ENCODE measurements at places on chromosomes 7 and 10.

GRCh38 chr7:87920578-87920977, 13.5 kb upstream of the ADAM22 start:
- no peak for DNase-seq

DNA sequence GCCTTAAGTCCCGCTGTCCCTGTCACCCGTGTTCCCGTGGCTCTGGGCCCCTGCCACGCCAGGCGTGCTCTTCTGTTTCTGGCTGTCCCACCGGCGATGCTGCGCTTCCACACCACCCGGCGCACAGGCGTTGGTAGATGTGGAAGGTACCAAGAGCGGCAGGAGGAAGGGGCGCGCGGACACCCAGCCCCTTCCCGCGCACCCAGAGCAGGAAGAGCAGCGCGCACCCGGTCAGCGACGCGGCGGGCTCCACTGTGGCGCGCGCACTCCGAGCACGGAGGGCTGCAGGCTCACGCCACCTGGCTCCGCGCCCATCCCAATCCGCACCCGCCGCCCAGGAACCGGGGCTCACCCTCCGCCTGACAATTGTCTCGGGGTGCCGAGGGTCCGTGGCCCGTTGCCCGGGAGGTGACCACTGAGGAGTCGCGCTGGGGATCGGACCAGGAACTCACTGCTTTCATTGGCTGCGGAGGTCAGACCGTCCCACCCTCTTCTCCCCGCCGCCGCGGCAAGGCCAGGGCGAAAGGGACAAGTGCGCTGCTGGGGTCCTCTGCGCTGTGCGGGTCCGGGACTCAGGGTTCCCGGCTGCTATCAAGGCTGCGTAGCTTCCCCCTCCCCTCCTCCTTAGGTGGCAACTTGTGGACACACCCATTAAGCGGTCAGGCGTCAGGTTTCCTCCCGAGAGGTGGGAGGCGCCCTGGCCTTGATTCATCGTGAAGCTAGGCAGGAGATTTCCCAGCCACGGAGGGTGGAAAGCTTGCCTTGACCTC, 121.6 kb upstream of the ZNF92 start:
- DNase-seq, result peak; percentile 19

DNA sequence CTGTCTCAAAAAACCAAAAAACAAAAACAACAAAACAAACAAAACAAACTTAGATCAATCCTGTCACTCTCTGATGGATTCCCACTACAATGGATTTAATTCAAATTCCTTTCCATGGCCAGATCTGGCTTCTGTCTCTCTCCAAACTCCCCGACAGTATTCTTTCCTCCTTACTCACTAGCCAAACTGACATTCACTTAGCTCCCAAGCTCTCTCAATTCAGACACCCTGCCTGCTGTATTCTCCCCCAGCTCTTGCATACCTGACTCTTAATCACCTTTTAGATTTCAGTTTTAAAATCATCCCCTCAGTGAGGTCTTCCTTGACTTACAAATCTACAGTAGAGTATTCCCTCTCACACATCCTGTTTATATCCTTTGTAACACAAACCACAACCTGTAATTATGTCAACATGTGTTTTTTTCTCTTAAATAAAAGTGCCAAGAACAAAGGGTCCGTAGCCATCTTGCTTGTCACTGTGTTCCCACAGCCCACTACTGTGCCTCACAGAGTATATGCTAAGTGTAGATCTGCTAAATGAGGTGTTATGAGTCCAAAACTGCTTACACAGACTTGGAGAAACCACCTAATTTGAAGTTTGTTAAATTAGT, 14.4 kb downstream of the HERPUD2 start:
- DNase-seq, result no peak

- DNase-seq, result no peak
Observed at GRCh38 chr7:124836173-124836572, 70.6 kb upstream of the GPR37 start.

DNA sequence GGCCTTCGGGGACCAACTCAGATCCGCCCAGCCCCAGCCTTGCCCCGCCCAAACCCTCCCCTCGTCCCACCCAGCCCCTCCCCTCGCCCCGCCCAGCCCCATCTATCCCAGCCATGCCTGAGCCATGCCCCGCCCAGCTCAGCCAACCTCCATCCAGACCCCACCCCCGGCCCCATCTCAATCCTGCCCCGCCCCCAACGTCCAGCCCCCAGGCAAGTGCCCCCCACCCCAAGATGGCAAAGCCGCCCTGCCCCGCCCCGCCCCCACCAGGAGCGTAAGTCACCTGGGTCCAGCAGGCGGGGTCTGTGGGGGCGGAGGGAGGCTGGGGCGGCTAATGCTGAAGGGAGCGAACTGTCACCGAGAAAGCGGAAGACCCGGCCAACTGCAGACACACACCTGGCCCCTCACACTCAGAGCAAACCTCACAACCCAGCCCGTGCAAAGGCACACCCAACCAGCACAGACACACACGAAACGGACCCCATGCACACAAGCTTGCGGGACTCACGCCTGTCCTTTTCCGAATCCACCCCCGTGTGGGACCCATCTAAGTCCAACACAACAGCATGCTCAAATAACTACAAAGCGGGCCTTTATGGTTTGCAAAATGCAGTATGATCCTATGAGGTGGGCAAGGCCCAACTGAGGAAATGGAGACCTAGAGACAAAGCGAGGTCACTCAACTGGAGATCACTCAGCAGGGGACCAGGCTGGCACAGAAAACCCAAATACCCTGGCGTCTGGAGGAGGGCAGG, 11.5 kb upstream of the OGA start:
- DNase-seq, result no peak

DNA sequence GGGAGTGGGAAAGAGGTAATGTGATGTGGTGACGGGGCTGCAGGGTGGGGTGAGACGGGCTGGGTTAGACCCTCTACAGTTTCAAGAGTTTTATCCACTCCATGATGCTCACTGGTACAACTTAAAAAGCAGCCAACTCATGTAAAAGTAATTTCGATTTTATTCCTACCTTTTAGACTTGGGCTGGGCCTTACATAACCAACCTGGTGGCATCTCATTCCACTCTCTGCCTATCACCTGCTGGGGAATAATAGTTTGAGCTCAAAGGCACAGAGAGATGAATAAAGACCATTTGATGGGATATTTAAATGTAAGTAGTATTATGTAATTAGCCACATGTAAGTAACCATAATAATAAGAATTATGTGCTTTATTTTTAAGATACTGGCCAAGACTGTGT, 366.0 kb upstream of the RNF32 start:
- no peak for DNase-seq

GRCh38 chr7:132140341-132140740, 435.9 kb downstream of the PLXNA4 start:
- no peak for DNase-seq

DNA sequence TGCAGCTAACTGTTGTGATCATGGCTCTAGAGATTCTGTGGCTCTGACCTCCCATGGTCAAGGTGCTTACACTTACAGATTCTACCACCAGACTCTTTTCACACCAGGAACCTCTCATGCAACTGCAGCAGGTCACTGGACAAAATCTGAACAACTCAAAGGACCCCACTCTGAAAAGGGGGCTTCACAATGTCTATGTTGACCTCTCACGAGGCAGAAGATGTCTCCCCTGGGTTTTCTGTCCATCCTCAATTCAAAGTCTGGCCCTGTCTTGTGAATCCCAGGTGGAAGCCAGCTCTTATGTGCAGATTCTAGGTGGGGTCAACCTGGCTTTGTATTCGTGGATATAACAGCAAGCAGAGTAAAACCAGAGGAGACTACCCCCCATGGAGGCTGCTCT, 118.6 kb upstream of the ZNF479 start:
- no peak for DNase-seq

- no peak for DNase-seq
Observed at GRCh38 chr7:15860264-15860949, 173.9 kb upstream of the MEOX2 start.

DNA sequence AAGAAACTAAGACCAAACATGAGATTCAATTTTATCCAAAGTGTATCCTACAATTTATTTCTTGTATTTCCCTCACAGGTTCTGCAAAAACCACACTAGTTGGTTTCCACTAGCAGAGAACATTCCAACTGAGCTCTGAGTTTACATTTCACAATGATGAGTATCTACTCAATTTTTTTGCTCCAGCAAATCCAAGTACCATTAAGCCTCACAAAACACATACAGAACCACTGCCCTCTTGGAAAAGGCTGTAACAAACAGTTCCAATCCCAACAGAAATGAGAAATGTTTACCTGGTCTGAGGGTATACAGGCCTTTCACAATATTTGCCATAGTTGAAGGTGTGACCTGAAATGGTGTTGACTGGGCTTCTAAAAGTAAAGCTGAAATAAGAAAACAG, 59.9 kb downstream of the CACUL1 start:
- DNase-seq, result no peak

DNA sequence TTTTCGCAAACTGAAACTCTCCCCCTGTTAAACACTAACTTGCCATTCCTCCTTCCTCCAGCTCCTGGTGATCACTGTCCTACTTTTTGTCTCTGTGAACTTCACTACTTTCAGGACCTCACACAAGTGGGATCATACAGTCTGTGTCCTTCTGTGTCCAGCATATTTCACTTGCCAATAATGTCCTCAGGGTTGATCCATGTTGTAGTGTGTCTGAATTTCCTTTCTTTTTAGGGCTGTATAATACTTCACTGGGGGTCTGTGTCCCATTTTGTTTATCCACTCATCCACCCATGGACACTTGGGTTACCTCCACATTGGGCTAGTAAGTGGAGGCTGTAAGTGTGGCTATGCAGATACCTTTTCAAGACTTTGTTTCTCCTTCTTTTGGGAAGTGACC, 42.7 kb upstream of the GJD4 start:
- no peak for DNase-seq

DNA sequence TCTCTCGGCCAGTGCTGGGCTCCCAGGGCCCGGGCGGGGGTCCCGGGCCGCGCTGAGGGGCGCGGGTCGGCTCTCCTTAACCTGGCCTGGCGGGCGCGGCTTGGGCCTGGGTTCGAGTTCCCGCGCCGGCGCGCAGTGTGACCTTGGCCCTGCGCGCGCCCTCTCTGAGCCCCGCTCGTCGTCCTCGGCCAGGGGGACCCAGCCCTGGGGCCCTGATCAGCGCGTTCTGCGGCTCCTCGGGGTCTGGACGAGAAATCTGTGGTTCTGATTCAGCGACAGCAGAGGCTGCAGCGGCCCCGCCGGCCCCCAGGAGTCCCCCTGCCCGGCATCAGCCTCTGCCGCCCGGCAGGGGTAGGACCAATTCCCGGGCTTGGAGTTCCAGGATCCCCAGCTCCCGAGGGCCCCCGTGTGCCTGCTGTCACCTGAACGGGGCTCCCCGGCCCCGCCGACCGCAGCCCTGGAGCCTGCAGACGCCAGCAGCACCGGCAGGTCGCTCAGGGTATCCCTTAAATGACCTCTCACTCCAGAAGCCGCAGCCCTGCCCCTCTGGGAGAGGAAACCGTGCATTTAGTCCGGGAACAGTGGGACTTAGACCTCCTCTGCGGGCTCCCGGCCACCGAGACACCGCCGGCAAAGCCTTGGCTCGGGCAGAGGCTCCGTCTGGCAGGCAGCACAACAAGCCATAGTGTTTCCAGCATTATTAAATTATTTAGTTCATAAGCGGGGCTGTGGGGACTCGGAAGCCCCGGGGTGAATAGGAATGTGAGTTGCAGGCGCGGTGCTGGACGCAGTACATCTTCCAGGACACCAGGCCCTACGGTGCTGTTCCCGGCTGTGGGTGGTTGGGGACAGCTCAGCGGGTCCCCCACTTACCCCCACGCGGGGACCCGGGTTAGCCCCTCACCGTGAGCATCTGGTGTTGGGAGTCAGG, 572 bp downstream of the CHST12 start:
- DNase-seq, result no peak

DNA sequence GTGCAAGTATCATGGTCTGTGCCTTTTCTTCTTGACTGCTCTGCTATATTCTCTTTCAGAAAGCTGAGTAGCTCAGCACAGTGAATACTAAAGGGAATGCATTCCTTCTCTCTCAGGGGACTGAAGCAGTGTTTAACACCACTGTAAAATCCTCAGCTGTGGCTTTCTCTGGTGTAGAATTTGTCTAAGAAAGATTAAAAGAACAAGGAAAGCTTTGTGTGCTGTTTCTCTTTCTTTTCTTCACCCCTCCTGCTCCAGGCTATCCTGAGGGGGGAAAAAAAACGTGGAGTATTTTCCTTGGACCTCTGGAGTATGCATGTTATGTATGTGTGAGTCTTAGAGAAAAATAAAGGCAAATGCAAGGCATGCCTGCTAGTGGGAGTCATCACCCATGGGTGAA, 383.9 kb downstream of the AUTS2 start:
- no peak for DNase-seq

DNA sequence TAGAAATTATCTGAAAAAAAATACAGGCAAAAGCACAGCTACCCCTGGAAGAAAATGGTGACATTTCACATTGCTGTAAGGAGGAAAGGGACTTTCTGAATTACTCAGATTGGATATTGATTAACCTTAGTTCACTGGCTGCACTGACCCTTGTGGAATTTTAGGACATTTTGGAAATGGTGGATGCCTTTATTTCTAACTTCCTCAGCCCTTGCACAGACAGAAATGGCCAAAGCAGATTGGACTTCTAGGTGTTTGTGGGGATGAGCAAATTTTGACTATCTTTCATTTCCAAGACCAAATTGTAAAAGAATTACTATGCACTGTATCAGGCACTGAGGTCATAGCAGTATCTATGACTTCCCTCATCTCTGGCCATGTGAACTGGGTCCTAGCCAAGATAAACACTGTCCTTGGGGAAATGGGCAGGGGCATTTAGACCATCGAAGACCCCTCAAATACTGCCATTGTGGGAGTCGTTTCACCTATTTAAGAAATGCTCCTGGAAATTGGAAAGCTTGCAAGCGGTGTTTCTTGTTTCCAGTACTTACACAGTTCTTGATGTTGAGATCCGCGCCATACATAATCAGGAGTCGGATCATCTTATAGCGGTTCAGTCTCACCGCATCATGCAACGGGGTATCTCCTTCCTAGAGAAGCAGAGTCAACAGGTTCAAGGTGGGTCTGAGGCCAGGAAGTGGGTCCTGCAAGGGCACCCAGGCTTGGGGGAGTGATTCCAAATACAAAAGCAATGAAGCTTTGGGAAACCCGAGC, 5.7 kb downstream of the ANKRD1 start:
- DNase-seq, result no peak

DNA sequence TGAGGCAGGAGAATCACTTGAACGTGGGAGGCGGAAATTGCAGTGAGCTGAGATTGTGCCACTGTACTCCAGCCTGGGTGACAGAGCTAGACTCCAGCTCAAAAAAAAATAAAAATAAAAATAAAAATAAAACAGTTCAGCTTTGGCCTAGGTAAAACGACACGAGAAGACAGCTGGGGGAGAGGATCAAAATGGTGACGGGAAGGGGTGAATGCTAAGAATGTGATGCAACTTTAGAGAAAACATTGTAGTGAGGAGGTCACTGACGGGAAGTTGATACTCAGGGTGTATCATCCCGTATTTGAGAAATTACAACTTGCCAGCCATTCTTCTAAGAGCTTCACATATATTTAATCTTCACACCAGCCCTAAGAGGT, 1.1 kb downstream of the NDST2 start:
- no peak for DNase-seq

DNA sequence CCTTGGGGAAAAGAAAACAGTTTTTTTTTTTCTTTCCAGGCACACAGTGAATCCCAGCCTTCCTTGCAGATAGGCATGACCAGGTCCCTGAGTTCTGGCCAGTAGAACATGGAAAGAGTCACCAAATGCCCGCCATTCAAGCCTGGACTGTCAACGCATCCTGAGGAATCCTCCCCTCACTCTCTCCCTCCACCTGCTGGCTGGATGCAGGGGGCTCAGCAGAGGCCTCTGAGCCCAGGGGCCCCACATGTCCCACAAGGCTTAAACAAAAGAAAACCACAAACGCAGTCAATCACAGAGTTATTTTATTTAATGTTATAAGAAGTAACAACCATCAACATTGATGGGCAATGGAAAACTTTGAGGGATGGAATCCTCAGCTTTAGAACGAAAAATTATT, 93.1 kb downstream of the JCAD start:
- no peak for DNase-seq
